Activated T-cell treated with anti-CD3 and anti-CD28 coated beads, Interleukin-2, amount 50 U/mL, for 72 hours (primary cell): ENCODE measurements at places on chromosomes 1 and 21. TPM values are rescaled to one million over a fixed set of nuclear protein-coding genes. Genes with fewer than 3 reads are reported as not detected.
A peak's percentile ranks its signal among the peaks of the same experiment; 100 is the strongest.

Gene F13B
- not detected for total RNA-seq

Gene LAX1
- total RNA-seq, result 24.8 TPM

Gene PDC
- total RNA-seq, result not detected

Gene MYBPH
- not detected for total RNA-seq

Gene PGLYRP3
- not detected for total RNA-seq

Gene KCNE1
- 0.37 TPM for total RNA-seq

GRCh38 chr1:54955359-54955758 is 25.1 kb upstream of the TMEM61 start:
- no peak for DNase-seq

DNA sequence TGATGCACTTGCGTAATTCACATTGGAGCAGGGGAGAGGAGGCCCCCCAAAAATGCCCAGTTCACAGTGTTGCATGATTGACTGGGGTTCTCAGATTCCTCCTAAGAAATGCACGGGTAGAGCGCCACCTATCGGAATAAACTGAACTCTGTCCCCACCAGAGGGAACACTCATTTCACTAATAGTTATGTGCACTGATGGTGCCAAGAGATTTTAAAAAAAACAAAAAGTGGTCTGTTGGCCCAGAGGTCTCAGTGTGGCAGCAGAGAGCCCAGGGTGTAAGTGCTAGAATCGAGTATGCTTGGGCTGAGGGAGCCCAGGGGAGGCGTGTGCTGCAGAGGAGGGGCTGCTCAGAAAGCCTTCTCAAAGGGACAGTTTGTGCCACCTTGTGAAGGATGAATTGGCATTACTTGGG is 6.9 kb downstream of the PINK1 start:
- peak; percentile 55 for DNase-seq

DNA sequence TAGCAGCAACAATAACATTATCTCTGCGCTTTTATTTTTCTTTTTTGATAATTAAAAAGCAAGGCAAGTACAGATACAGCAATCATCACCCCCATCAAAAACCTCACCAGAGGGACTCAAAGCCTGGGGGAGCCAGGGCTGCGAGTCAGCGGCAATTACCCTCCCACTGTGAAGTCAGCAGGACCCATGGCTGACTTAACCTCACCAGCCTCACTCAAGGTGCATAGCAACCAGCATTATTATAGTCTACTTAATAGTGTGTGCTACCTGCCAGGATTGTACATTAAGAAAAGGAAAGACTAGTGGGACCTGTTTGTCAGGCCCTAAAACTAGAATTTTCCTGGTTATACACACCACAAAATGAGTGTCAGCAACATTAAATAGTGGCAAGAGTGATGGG is 28.9 kb upstream of the SERBP1 start:
- DNase-seq, result peak; percentile 22
